ENCODE measurements at places on chromosomes 16 and 17.

- no peak for DNase-seq
Measured at GRCh38 chr17:40551091-40551878, 14.0 kb downstream of the CCR7 start.

GRCh38 chr17:43745541-43745940 lies 13.1 kb downstream of the SOST start:
- DNase-seq: no peak

GRCh38 chr16:15053904-15054303 lies 2.0 kb downstream of the NTAN1 start:
- no peak for DNase-seq

GRCh38 chr16:74844041-74844980 lies 69.7 kb upstream of the FA2H start:
- no peak for DNase-seq

DNA sequence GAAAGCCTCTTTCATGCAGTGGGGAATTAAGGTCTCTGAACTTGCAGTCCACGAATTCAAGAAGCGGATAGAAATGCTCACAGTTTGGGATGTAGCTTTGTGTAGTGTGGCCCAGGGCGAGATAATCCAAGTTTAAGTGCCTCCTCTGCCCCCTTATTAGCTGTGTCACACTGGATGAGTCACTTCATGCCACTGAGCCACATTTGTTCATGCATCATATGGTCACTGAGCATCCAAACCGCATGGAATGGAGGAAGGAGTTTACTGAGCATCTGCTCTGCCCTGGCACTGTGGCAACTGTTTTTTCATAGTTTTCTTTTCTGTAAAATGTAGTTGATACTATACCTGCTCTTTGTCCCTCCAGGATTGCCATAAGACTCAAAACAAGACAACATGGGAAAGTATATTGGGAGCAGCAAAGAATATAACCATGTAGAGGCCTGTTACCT lies 15.1 kb upstream of the DHX8 start:
- no peak for DNase-seq

DNA sequence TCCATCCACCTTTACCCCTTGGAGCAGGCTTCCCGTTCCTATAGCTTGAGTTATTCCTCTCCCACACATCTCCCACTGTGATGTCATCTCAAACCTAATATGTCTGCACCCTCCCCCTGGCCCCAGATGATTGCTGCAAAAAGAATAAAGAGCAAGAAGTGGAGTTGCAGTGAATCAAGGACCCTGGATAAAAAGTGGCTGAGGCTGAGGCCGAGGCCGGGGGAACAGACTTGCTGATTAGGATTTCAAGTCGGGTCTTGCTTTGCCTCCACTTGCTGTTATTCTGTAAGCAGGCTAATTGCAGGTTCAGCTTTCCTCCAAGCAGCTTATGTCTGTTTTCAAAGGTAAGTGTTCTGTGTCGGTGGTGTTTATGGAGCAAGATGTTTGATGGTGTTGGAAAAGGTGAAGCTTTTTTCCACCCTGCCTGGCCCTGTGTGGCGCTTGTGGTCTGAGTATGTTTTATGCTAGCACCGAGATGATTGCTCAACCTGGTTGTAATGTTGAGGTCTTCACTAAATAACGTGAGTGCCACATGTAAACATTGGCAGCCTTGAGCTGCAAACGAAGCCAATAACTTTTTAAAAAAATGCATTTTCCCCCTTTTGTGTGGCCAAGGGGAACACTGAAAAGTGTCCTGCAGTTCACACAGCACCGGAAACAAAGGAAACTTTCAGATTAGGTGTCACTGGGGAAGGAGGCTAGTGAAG lies 15.4 kb downstream of the HS3ST3B1 start:
- no peak for DNase-seq

GRCh38 chr17:77208217-77208808 lies 67.5 kb downstream of the SEC14L1 start:
- no peak for DNase-seq

GRCh38 chr16:11669380-11670146 lies 1.3 kb downstream of the SNN start:
- no peak for DNase-seq

DNA sequence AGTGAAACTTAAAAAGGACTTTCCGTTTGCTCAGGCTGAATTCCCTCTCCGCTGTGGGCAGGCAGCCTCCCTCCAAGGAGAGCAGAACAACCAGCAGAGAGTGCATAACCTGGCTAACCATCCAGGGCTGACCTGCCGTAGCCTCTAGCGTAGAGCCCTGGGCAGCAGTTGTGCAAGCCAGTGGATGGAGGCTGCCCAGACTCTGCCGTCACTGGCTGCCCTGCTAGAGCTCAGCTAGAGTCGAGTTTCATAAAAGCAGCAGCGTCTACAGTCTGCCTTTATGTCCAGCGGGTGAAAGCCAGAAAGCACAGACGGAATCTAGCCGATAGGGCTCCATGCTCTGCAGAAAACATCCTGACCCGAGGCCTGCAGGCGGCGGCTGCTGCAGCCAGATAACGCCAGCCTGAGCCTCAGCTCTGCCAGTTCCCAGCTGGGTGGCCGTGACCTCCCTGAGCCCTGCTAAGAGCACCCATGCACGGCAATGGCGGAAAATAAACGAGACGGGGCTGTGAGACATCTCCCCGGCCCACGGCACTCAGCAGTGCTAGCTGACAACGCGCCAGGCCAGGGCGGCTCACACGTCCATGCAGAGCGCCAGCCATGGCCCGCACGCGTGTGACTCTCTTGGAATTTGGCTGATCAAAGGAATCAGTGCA lies 231.3 kb downstream of the ENGASE start:
- no peak for DNase-seq

DNA sequence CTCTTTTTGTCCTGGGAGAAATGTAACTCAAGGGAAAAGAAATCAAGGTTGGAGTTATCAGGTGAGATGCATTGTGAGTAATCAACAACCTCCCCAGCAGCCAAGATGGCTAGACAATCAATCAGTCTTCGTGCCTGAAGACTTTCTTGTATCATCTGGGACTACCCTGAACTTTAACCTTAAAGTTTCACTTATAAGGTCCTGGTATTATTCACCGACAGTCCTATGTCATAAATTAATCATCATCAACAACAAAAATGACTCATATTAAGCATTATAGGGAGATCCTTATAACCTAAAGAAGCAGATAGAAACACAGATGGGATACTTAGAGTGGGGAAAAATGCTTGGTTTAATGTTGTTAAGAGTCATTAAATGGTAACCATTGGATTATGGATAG lies 7.7 kb upstream of the TEKT3 start:
- no peak for DNase-seq

DNA sequence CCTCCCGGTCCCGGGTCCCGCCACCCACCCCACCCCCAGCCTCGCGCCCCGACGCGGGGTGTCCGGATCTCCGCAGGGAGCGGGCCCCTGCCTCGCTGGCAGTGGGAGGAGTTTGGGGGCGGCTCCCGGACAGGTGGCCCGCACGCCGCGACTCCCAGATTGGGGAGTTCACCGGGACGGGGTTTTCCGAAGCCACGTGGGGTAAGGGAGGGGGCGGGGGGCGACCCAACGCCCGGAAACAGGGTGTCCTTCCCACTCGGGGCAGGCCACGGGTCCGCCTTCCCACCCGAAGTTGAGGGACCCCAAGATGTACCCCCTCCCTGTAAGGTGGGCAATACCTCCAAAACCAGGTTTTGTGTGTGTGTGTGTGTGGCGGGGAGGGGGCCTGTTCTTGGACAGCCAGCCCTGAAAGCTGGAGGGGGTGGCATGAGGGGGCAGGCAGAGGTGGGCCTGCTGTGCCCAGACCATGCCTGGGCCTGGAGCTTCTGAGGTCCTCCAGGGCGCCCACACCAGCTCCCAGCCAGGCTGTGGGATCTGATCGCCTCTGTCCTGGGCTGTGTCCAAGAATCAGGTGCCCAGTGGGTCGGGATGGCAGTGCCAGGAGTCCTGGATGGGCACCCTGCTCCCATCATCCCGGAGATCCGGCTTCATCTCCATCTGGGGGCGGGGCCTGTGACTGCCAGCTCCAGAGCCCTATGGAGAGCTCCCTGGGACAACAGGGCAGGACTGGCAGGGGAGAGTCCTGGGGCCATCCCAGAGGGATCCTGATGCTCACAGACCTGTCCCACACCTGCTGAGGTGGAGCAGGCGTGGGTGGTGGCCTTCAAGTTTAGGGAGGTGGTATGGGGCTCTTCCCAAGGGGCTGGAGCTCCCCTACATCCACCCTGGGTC lies 767 bp downstream of the SYNGR2 start:
- DNase-seq: peak; percentile 65

- no peak for DNase-seq
Measured at GRCh38 chr16:15593235-15593634, 49.7 kb downstream of the MARF1 start.

- DNase-seq: no peak
Measured at GRCh38 chr17:80166446-80166845, 3.4 kb upstream of the CARD14 start.

GRCh38 chr17:75652934-75653549 lies 13.9 kb downstream of the RECQL5 start:
- DNase-seq: no peak

DNA sequence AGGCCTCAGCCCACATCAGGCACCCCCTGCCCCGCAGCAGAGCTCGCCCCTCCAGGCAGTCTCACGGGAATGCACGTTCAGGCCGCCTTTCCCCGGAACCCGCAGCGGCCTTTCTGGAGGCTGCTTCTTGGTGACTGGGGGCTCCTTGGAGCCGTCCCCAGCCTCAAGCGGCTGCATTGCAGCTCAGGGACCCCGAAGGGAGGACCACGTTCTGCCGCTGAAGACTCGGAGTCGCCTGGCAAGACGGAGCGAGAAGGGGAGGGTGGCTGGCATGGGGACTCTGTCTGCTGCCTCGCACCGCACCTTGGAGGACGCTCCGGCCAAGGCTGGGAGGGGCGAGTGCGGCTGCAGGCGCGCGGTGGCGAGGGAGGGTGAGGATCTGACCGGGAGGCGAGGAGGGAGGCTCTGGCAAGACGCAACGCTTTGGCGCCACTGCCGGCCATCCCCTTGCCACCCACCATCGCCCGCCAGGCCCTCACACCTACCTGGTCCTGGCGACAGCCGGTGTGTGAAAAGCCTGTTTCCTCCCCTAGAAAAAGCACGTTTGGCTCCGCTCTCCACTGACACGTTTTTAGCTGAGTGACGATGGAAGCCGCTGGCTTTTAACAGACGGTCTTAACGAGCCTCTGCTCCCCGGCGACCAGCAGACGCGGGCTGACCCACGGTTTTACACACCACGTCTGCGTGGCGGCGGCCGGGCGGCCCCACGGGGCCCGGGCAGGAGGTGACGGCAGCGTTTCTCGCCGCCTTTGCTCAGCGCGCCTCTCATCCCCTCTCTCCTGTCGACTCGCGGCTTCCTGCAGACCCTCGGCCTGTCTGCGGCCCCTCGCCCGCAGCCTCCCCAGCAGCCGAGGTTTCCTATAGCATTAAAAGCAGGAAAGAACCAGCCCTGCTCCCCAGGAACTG lies 16.7 kb upstream of the GNG13 start:
- no peak for DNase-seq

GRCh38 chr17:9002606-9003354 lies 18.5 kb upstream of the NTN1 start:
- no peak for DNase-seq

- DNase-seq: no peak
Measured at GRCh38 chr17:41428591-41429291, 4.4 kb upstream of the KRT37 start.

DNA sequence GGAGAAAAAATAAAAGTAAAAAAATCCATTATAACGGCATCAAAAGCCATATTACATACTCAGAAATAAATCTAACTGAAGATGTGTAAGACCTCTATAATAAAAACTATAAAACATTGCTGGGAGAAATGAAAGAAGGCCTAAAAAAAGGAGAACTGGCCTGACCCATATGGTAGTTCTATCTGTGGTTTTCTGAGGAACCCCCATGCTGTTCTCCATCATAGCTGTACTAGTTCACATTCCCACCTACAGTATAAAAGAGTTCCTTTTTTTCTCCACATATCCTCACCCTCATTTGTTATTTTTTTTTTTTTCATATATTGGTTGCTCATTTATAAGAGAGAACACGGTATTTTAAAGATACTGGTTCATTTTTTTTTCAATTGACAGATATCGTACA lies 191.8 kb downstream of the STX8 start:
- no peak for DNase-seq

DNA sequence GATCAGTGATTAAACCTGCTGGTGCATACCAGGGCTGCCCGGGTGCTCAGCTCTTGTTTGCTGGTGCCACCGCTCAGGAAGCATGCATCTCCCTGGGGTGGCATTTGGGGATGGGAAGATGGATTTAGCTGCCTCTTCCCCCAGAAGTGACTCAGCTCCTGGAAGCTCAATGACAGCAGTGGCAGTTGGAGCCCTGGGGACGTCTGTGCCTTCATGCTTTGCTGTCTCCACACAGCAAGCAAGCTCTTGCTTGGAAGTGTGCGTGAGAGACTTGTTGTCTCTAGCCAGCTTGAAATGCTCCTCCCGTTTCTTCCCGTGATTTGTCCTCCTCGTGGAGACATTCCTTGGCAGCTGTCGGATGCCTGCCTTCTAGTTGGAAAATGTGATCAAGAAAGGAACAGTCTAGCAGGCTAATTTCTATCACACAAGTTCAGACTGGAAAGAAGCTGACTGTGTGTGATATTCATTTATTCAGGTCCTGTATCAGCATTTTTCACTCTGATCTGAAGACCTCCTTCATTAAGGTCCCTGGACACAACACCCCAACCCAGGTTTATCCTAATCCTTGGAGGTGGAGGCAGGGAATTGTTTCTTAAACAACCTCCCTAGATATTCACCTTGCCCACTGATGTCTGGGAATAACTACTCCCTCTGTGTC lies 73.0 kb downstream of the BMERB1 start:
- no peak for DNase-seq

- DNase-seq: no peak
Measured at GRCh38 chr16:879986-880385, 79.5 kb upstream of the GNG13 start.

DNA sequence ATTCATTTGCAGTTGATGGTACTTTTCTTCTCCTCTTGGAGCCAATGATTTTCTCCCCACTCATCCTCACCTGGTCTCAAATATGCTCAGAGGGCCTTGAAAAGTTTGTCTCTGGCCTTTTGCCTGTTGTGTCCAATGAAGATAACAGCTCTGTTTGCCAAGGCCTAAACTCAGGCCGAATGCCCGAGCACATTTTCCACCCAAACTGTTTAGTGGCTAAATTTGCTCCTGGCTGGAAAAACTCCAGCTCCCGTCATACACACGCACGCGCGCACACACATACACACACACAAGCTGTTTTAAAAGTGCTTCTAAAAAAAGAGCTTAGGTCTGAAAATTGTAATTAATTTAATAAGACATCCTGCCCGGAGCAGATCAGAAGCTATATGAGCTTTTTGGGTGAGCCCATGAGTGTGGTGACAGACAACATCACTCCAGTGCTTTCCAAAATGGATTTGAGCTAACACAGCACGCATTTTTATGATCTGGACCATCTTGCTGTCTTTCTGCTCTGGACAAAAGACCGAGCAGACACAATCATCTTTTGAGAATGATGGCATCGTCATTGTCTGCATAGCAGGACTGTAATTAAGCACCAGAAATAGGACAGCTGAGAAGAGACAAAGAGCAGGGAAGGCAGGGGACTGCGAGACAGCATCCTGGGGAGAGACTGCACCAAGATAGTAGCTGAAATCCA lies 48.9 kb downstream of the IRX6 start:
- no peak for DNase-seq

All from NCI-H510A (cell line).